Activated T-helper 2 cell treated with anti-CD3 and anti-CD28 coated beads, Interferon-gamma antibody, Interleukin-2, Interleukin-4, amounts not matched to agents 10 μg/mL and 5 μg/mL and 100 μg/mL, durations not matched to agents 14 hours and 24 hours and 36 hours (primary cell): ENCODE measurements at places on chromosomes 4 and X.

- peaks cover 21% of the 10 kb centered on the region for H3K36me3 ChIP-seq
- no peak for DNase-seq
- H3K4me1 ChIP-seq = peaks cover 50% of the 10 kb centered on the region
- H3K4me3 ChIP-seq = peak overlapping the region; percentile 92
- H3K27ac ChIP-seq = peak overlapping the region; percentile 91
These were observed 1.1 kb downstream of the FBXL5 start for GRCh38 chr4:15653864-15654592.

GRCh38 chr4:55397126-55397436 lies 1.3 kb downstream of the TMEM165 start:
- H3K4me3 ChIP-seq = peak overlapping the region; percentile 98
- H3K27ac ChIP-seq = peak overlapping the region; percentile 79
- no peak for DNase-seq

GRCh38 chr4:153409924-153410501 lies 56.1 kb upstream of the TMEM131L start:
- peaks cover 7% of the 10 kb centered on the region for H3K4me1 ChIP-seq
- no peak overlapping the region for H3K27ac ChIP-seq
- no peak overlapping the region for H3K4me3 ChIP-seq
- H3K27me3 ChIP-seq = no peaks in the 10 kb centered on the region

GRCh38 chr4:32261196-32261595 lies 1541.0 kb downstream of the PCDH7 start:
- H3K27me3 ChIP-seq = no peaks in the 10 kb centered on the region
- no peak for DNase-seq
- no peak overlapping the region for H3K4me3 ChIP-seq
- no peaks in the 10 kb centered on the region for H3K4me1 ChIP-seq
- H3K27ac ChIP-seq = no peak overlapping the region

GRCh38 chrX:11585174-11585573 lies 80.5 kb downstream of the ARHGAP6 start:
- peaks cover 2% of the 10 kb centered on the region for H3K27me3 ChIP-seq
- DNase-seq = no peak
- no peaks in the 10 kb centered on the region for H3K4me1 ChIP-seq
- no peak overlapping the region for H3K4me3 ChIP-seq
- H3K36me3 ChIP-seq = no peaks in the 10 kb centered on the region

- no peaks in the 10 kb centered on the region for H3K36me3 ChIP-seq
- no peaks in the 10 kb centered on the region for H3K27me3 ChIP-seq
- no peaks in the 10 kb centered on the region for H3K4me1 ChIP-seq
- DNase-seq = no peak
These were observed 40.5 kb upstream of the DCAF8L2 start for GRCh38 chrX:27549688-27550087.
